ENCODE measurements at places on chromosomes 5 and 9.

- DNase-seq: no peak
Observed at GRCh38 chr9:92165484-92165883, 50.3 kb upstream of the SPTLC1 start.

DNA sequence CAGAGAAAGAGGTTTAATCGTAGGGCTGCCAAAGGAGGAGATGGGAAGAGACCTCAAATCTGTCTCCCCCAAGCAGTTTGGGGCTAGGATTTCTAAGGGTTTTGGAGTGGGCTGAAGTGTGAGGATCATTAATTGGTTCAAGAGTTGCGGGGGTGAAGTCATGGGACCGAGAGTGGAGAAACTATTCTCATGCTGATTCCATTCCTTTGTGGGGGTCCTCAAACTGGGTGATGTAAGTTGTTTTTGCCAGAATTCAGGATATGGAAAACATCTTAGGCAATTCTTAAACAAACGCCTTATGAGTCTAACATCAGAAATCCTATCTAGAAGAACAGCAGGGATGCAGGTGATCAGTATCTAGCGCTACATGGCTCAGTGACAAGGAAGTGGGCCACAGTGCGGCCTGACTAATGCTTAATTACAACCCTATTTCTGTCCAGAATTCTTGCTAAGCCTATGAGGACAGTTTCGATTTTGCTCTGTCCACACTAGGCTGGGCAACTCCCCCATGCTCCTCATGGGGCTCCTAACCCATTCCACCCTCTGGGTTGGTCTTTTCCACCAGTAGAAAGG lies 27.7 kb upstream of the TRIO start:
- DNase-seq: no peak

- no peak for DNase-seq
Observed at GRCh38 chr5:150763023-150763769, 4.4 kb upstream of the DCTN4 start.

- no peak for DNase-seq
Observed at GRCh38 chr9:27367175-27367798, 70.3 kb upstream of the EQTN start.

DNA sequence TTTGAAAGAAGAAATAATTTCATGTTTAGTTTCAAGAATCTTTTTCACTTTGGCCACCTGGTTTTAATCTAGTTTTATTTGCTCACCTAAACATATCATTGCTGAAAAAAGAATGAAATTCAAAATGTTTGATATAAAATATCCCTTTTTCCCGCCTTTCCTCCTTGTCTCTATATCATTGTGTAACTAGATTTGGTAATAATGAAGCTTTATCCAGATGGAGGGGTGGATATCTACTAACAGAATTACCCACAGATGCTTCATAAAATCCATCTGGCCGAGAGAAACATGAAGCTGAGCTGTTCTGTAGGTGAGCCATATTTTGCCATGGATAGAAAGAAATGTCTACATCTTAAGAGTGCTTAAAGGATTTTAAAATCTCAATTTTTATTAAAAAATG lies 214.7 kb downstream of the ICE1 start:
- DNase-seq: no peak

GRCh38 chr5:148091991-148092964 lies 28.5 kb downstream of the SPINK5 start:
- DNase-seq: no peak

GRCh38 chr5:102933316-102933715 lies 178.2 kb downstream of the PAM start:
- no peak for DNase-seq

- DNase-seq: no peak
Observed at GRCh38 chr5:2044041-2044440, 161.3 kb upstream of the IRX4 start.

GRCh38 chr5:1479581-1480188 lies 34.4 kb upstream of the SLC6A3 start:
- peak; percentile 88 for DNase-seq

GRCh38 chr5:130111746-130112145 lies 207.5 kb downstream of the CHSY3 start:
- no peak for DNase-seq

DNA sequence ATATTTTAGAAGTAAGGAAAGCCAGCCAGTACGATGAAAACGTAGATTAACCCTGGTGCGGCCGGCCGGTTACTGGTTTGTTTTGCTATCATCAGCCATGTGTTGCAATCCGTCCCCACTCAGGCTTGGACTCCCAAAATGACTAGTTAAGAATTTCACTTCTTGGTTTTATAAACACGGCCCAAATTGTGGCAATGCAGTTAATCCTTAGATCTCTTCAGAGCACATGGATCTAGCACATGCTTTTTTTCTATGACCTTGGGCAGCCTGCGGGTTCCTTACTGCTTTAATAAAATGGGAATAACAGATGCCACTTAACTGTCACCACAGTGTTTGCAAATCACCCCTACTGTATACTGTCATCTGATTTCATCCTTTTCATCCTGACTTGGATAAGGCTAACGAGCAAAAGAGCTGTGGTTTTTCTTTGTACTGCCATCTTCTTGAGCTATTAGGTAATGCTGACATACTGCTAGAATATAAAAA lies 1.5 kb downstream of the NDFIP1 start:
- no peak for DNase-seq

DNA sequence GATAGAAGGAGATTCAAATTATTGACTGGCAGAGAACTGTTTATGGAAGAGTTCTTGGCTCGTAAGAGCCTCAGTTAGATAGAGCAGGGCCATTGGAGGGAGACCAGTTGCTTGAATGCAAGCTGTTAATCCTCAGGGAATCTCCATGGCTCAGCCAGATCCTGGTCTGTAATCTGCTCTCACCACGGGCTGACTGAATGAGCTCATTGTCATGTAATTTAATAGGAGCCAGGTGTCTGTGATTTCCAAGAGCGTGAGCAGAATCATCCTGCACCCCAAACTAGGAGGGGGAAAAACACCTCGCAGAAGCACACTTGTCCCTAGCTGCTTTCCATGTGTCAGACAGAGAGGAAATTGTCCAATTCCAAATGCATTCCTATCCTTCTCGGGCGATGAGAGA lies 19.1 kb upstream of the KCNMB1 start:
- DNase-seq: peak; percentile 52

- DNase-seq: no peak
Observed at GRCh38 chr5:135456238-135457099, 4.3 kb upstream of the TIFAB start.

- no peak for DNase-seq
Observed at GRCh38 chr5:68467794-68468193, 252.2 kb downstream of the PIK3R1 start.

DNA sequence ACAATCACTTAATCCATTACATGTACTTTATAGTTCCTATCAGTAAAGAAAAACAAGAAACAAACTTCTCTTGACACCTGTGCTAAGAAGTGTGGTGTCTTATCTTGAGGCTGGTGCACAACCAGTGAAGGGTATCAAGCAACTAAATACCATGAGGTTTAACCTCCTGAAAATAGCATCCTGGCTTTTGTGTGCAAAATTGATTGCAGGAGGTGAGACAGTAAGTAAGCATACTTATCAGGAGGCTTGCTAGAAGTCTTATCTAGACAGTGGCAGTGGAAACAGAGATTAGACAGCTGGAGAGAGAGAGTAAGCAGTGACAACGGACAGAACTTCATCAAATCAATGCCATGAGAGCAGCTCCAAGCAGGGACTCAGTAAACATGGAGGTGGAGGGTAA lies 730.3 kb downstream of the DNAH5 start:
- no peak for DNase-seq

- DNase-seq: no peak
Observed at GRCh38 chr9:22105005-22105722, 96.1 kb upstream of the CDKN2B start.

- DNase-seq: no peak
Observed at GRCh38 chr5:126364206-126364902, 58.9 kb upstream of the GRAMD2B start.

GRCh38 chr5:31417512-31417911 lies 114.4 kb downstream of the DROSHA start:
- no peak for DNase-seq

- DNase-seq: no peak
Observed at GRCh38 chr9:3361116-3361515, 164.7 kb downstream of the RFX3 start.

GRCh38 chr5:168244838-168245559 lies 46.4 kb upstream of the WWC1 start:
- DNase-seq: no peak

GRCh38 chr9:121645003-121645402 lies 6.4 kb upstream of the DAB2IP start:
- no peak for DNase-seq

DNA sequence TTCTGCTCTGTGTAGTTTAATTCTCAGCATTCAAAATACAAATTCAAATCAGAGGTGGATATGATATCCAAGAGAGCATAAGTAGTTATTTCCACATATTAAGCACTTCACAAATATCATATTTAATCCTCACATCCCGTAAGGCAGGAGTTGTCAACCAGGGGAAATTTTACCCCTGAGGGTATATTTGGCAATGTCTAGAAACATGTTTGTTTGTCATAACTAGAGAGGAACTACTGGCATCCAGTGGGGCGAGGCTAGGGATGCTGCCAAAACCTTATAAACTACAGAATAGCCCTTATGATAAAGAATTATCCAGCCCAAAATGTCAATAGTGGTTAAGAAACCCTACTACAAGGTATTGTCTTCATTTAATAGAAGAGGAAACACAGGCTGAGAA lies 619.4 kb downstream of the SLCO4C1 start:
- DNase-seq: no peak

DNA sequence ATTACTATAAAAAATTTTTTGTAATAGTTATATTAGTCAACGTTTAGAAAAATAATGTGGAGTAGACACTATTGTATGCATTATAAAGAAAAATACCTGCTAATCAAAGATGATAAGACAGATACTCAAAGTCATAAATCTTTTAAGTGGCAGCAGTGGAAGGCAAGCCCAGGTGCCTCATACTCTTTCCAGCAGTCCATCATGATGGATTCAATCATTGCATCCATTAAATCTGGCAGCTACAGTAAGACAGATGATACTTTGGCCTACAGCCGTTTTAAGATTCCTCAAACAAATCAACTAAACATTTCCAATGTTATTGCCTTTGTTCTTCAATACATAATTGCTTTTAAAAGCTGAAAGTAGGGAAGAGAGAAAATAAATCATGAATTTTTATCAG lies 1392.9 kb upstream of the NUDT12 start:
- DNase-seq: no peak

GRCh38 chr5:1228120-1228519 lies 2.9 kb downstream of the SLC6A18 start:
- no peak for DNase-seq
